ENCODE measurements at places on chromosomes 1 and 21. TPM values are rescaled to one million over a fixed set of nuclear protein-coding genes. Genes with fewer than 3 reads are reported as not detected.

AADACL3 gene
- polyA plus RNA-seq = not detected

APCS gene
- 1.1 TPM for polyA plus RNA-seq

S100A16 gene
- 83.8 TPM for polyA plus RNA-seq

MAN1A2 gene
- polyA plus RNA-seq = 20.1 TPM

PDZK1 gene
- 0.18 TPM for polyA plus RNA-seq

UBE2G2 gene
- 65.4 TPM for polyA plus RNA-seq

PRAMEF10 gene
- polyA plus RNA-seq = not detected

RXFP4 gene
- 0.18 TPM for polyA plus RNA-seq

LEPROT gene
- polyA plus RNA-seq = 74.5 TPM

C1orf185 gene
- polyA plus RNA-seq = not detected

BCL2L15 gene
- 0.25 TPM for polyA plus RNA-seq

All from urinary bladder (tissue), 4 donors.